Cardiac muscle cell (in vitro differentiated cells and primary cell): ENCODE measurements at places on chromosomes 16 and 17.

GRCh38 chr17:49339354-49339753, 22.7 kb downstream of the ZNF652 start:
- DNase-seq, result no peak

DNA sequence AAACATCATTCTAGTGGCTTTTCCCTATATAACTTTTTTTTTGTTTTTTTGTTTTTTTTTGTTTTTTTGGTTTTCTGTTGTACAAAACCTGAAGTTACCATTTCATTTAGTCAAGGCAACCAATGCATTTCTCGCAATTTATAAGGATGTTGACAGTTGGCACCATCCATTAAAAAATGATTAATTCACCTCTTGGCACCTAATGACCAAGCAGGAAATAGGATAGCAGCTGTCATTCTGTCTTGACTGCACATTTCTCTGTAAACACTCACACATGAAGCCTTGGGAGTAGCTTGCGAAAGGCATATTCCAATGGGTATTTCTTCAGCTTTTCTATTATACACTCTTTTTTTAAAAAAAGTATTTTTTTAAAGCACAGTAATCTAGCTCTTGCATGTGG, 77.5 kb downstream of the SYCE1L start:
- no peak for DNase-seq

DNA sequence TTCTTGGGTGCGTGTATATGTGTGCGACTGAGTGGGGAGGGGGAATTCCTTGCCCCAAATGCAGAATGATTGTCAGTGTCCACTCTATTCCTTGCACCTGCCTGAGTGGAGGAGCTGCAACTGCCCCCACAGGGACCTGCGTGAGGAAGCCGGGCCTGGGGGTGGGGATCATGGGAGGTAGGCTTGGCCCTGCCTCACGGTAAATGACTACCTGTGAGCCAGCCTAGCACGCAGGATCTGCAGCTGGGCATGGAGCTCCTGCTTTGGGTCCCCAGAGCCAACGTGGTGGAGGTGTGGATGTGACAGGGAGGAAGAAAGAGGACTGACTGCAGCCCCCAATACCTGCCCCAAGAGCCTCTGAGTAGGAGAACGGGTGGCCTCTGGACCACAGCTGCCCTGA, 77.0 kb upstream of the GAS7 start:
- DNase-seq, result no peak

DNA sequence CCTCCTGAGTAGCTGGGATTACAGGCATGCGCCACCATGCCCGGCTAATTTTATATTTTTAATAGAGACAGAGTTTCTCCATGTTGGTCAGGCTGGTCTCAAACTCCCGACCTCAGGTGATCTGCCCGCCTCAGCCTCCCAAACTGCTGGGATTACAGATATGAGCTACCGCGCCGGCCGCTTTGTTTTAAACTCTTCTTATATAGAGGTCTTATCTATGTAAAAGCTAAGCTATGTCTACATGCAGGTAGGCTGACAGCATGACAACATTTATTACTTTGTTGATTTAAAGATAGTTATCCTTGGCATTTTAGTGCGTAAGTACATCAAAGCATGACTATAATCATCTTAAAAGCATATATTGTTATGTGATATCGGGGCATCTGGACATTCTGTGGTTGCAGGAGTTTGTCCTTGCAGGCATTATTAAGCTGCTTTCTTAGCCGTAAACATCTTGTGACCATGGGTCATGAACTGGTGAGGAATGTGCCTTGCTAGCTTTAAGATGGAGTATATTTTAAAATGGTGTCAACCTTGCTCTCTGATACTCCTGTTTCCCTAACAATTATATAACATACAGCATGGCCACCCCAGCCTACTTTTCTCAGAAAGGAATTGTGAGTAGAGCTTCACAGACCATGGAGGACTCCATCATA, 45.8 kb upstream of the TAOK1 start:
- DNase-seq, result no peak

DNA sequence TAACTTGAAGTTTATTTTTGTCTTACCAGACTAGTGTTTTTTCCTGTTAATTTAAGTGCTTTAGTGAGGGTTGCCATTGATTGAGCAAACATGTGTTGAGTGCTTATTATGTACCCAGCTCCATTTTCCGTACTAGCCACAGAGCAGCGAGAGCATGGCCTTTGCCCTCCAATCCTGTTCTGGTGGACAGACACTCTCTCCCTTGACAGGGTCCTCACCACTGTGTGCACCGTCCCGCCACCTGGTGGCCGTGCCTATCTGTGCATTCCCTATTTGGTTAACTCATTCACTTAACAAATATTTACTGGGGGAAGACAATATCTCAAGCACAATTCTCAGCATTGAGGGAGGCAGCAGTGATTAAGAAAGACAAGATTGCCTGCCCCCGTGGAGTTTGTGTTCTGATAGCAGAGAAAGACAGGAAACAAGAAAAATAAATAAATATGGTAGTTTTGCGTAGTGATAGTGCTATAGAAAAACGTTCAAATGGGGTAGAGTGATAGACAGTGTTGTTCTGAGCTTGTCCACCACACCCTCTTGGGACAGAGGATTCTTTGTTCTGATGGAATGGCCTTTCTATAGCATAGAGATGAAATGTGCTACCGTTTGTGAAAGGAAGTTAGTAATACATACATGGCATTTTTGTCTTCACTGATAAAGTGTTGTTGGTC, 13.0 kb downstream of the CDH13 start:
- peak; percentile 77 for DNase-seq

GRCh38 chr17:35733366-35733765, 1.9 kb downstream of the RASL10B start:
- no peak for DNase-seq

DNA sequence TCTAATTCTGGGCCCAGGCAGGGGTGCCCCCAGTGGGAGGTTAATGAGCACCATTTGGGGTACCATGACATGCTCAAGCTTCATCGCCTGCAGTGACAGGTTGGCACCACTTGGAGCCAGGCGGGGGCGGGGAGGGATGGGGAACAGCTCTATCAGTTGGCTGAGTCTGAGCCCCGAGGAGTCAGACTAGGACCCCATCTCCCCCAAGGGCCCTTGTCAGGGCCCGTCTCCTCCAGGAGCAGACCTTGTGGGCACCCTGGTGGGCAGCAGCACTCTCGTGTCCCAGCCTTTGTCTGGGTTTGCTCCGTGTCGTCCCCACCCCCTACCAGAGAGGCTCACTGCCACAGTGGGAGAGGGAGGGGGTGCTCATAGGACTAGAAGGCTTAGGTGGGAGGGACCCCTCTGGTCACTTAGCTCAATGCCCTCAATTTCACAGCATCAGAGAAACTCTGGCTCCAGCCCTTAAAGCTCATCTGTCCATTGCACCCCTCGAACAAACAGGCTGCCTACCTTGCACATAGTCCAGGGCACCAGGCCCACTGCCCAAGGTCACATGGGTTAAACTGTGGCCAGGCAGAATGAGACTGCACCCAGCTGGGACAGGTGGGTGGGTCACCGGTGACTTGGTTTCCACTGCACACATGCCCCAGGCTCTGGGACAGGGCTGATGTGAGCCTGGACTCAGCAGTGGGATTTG, 4.1 kb downstream of the PPP1R9B start:
- no peak for DNase-seq

DNA sequence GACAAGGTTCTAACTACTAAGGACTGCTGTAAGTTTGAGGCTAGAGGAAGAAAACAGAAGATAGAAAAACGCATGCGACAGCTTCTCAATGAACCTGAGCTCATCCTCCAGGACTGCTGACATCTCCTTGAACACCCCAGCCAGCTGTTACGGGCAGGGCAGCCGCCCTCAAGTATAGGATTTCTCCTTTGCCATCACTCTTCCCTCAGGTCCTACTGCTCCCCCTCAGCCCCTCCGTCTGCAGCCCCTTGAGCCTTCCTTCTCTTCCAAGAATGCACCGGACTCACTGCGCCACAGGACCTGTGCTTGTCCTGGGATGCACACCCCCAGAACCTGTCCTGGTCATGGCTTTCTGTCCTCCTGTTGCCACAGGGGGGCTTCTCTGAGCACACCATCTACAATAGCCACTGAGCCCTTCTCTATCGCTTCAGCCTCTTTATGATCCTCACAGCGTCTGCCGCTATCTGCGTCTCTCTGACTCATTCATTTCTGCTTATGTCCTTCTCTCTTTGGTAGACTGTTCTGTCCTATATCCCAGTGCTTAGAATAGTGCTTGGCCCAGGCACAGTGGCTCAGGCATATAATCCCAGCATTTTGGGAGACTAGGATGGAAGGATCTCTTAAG, 15.7 kb upstream of the XYLT2 start:
- DNase-seq, result no peak

- DNase-seq, result no peak
Measured at GRCh38 chr17:65079489-65079900, 23.0 kb upstream of the GNA13 start.

DNA sequence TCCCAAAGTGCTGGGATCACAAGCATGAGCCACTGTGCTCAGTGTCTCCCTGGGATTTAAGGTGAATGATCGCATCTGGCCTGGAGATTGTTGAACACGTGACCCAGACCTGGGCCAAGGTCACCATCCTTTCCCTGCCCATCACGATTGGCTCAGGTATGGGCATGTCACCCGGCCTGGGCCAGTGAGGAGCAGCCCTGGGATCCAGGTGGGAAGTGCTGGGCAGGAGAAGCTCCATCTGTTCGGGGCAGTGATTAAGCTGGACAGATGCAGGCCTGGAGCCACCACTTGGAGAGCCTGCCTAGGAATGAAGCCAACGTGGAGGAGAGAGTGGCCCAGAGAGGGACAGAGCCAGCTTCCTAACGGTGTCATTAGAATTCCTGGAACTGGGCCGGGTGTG, 6.8 kb downstream of the LAT start:
- DNase-seq, result no peak

GRCh38 chr17:59863616-59864015, 29.1 kb downstream of the TUBD1 start:
- DNase-seq, result no peak

DNA sequence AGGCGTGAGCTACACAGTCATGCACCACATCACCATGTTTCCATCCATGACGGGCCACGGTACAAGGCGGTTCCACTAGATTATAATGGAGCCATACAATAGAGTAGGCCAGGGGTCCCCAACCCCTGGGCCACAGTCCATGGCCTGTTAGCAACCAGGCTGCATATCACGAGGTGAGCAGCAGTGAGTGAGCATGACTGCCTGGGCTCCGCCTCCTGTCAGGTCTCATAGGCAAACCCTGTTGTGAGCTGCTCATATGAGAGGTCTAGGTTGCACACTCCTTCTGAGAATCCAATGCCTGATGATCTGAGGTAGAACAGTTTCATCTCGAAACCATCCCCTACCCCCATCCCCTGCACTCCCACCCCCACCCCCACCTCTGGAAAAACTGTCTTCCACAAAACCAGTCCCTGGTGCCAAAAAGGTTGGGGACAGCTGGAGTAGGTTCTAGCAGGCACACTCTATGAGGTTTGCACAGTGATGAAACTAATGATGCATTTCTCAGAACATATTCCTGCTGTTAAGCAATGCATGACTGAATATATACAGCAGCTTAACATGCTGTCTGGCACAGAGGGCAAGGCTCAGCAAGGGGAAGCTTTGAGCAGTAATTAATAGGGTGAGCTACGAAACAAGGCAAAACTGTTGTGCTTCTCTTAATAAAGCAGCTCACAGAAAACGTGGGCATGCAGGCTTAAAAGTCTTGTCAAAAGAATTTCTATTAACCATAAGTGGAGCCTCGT, 108.0 kb downstream of the VPS53 start:
- DNase-seq, result peak; percentile 44

- no peak for DNase-seq
Measured at GRCh38 chr16:30567160-30567990, 4.1 kb downstream of the ZNF688 start.

DNA sequence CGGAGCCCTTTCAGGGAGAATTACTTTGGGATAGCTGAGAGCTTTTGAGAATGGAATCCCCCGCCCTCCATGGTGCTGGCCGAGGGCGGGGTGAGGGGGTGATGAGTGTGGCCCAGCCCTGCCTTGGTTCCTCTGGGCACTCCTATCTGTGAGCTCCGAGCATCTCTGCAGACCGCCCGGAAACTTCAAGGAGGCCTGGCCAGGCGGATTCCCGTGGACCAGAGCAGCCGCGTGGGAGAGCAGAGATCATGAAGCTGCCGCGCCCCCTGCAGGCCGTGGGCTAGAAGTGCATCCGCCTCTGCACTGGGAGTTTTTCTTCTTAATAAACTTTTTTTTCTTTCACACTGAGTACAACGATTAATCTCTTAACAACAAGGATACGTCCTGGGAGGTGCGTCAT, 392.9 kb upstream of the EEF2KMT start:
- DNase-seq, result no peak

GRCh38 chr16:6124136-6124535, 1026.5 kb upstream of the EEF2KMT start:
- DNase-seq, result no peak

GRCh38 chr17:60630352-60630751, 30.4 kb downstream of the PPM1D start:
- peak; percentile 63 for DNase-seq

GRCh38 chr17:73630531-73630930, 13.7 kb downstream of the SDK2 start:
- no peak for DNase-seq

GRCh38 chr17:55895112-55895759, 144.4 kb downstream of the PCTP start:
- DNase-seq, result no peak

DNA sequence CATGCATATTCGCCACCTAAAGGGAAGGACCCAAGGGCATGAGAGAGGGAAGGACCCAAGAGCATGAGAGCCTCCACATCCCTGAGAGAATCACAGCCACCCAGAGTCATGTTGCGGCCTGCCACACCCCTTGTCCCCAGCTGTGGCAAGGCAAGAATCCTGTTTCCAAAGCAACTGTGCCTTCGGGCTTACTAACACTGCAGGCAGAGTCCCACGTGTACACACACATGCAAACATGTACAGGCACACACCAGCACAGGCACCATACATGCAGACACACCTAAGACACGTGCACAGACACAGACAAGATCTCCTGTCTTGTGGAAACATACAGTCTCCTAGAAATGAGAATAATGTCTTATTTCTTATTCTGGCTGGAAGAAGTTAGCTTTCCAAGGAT, 92.4 kb upstream of the CDYL2 start:
- no peak for DNase-seq

GRCh38 chr17:5464717-5465507, 3.9 kb downstream of the DHX33 start:
- DNase-seq, result no peak

GRCh38 chr17:74737299-74738050, 419 bp downstream of the RAB37 start:
- DNase-seq, result peak; percentile 55

- no peak for DNase-seq
Measured at GRCh38 chr17:61313461-61314326, 85.9 kb upstream of the TBX2 start.
